ENCODE measurements at places on chromosomes 3 and 15.

DNA sequence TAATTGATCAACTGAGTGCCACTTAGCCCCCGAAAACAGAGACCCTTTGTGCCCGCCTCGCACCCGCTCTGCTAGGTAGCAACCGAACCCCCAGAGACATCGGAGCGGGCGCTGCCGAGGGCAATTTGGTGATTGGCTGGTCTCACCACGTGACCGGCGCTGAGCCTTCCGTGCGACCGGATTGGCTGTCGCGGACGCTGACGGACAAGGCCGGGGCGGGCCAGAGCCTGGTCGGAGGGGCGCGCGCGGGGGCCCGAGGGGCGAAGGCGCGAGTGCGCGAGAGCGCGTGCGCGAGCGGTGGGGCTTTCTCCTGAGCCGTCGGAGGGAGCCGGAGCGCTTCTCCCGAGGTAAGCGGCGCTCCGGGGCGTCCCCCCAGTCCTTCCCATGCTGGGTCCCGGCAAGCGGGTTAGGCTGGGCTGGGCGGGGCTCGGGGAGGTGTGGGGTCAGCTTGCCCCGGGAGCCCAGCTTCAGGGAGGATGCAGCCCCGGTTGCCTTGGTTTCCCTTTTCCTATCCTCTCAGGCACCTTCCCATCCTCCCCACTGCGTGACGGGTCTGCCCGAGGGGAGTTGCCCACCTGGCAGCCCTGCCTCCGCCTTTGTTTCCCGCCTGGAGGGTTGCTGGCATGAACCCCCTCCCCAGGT, at the start of gene TMEM108:
Gene TMEM108, plus strand, starts transcription at position 303 of the 642 bp plus-strand sequence.
- DNase-seq: peak; percentile 82

DNA sequence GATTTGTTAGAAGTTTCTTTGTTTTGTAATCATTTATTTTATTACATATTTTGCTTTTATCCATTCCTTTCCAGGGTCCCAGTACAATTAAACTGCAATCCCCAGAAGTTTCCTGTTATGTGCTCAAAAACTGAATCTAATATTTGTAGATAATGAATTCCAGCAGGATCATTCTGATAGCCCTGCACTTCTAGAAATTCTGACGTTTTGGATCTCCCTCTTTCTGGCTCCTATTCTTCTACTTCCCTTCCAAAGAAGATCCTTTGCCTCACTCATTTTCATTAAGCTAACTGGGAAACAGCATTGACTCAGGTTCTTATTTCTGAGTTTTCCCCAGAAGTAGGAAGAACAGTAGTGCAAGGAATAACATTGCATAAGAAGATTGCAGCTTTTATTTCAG, 9.9 kb downstream of the P3H2 start:
- DNase-seq: no peak

DNA sequence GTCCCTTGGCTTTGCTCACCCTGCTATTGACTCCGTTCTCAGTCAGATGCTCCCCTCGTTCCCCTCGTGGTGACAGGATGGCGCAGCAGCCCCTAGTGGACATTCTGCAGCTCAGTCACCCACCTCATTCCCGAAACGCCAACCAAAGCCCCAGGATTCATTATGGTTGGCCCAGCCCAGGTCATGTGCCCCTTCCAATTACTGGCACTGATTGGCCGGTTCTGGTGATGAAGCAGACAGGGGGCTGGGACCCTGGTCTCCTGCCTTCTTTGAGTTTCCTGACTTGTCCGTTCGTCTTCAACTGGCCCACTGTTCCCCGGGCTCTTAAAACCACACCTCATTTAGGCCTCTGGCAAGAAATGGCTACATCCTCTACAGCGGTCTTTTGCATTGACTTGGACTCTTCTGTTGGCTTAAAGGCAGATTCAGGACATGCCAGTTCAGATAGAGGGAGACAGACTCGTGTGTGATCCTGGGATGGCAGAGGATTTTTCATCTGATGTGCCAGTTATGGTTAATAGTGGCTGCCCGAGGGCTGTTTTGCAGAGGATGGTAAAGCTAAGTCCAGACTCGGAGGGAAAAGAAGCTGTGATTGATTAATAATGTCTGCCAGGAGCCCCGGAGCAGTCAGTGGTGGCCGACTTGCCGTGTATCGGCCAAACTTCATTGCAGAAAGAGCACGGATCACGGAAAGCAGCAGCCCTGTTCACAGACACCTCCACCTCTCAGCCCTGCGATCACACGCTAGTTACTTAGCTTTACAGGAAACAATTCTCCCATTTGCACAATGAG, 37.8 kb downstream of the LSM3 start:
- peak; percentile 65 for DNase-seq

DNA sequence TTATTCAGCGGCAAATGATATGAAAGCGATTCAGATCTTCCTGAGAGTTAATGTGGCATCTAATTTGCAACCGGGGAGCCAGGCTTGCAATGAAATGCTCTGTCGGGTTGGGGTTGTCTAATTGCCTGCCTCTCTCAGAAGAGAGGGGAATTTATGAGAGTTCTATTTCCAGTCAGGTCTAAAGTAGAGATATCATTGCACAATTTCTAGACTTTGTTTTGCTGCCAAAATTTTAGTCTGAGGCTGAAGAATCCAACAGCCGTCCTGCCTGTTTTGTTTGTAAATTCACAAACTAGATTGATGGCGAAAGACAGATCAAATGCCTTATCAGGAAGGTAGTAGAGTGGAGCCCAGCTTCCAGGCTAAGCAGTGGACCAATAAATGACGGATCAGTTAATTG, 610 bp downstream of the LIPC start:
- DNase-seq: no peak

DNA sequence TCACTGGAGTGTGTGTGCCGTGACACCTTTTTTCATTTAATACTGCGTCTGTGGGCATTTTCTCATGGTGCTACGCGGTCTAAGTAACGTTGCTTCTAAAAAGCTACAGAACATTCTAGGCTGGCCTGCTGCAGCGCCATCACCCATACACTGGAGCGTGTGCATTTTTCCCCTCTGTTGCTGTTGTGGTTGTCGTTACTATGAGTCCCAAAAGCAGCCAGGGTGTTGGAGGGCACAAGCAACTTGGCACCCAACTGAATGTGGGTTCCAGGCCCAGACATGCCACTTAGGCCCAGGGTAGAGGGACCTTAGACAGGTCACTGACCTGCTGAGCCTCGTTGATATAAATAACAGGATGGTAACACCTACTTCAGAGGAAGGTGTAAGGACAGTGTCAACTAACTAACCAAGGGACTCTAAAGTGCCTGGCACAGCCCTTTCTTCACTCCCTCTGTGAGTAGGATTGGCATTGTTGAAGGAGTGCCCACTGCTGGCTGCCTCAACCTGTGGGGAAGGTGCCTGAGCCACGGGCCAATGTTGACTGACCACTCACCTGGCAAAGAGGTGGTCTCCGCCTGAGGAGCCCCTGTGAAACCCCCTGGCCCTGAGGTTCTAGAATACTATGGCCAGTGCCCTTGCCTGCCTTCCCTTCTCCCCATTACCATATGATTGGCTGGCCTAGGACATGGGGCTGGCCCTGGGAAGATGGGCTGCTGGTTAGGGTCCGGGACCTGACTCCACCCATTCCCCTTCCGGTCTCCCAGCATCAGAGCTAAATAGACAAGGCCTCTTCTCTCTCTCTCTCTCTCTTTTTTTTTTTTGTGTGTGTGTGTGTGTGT, 3.5 kb downstream of the CSK start:
- DNase-seq: no peak

GRCh38 chr15:74178326-74179100, 5.0 kb downstream of the ISLR start:
- DNase-seq: no peak

GRCh38 chr3:55842204-55842603, 355.1 kb upstream of the WNT5A start:
- DNase-seq: no peak

- DNase-seq: no peak
Measured at GRCh38 chr3:99413504-99413903, 224.9 kb upstream of the COL8A1 start.

DNA sequence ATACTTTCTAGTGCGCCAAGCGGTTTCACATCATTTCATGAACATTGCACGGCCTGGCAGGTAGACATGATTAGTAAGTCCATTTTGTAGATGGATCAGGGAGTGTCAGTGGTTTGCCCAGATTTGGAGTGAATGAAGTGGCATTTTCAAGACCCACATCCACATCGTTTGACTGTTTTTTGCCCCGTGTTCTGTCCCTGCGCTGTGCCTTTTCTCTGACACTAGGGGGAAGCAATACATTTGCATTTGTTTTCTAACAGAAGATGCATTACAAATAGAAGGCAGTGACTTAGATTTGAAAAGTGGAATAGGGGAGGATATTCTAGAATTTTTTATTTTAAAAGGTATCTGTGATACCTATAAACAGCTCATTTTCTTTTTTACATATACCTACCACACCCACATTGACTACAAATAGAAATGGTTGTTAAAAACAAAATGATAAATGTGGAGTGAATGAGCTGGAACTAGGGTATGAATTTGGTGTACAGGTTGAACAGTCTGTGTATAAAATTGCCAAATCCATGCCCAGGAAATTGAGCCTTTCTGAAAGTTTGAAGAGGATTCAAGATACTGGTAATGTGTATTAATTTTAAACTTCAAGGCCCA, 98.0 kb downstream of the USP13 start:
- no peak for DNase-seq

DNA sequence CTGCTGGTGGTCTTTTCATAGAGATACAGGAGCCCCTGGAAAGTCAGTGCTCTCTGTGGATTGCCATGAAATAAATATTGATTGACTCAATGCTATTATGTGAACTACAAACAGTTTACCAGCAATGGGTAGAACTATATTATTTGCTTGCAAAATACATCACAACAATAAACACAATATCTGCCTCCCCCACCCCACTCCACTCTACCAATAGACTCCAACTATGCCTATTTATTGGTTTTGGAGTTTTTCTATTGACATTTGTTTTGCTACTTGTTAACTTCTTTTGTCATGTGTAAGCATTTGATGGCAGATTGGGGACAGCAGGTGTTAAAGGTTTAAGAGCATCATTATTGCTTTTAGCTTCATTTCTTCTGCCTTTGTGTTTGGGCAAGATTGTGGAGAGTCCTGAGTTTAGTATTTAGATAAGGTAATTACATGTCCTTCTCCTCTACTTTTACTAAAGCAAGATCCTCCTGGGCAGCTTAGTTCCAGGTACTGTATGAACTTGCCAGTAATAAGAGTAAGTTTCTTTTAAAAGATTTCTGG, 8.3 kb downstream of the FNDC3B start:
- DNase-seq: no peak

DNA sequence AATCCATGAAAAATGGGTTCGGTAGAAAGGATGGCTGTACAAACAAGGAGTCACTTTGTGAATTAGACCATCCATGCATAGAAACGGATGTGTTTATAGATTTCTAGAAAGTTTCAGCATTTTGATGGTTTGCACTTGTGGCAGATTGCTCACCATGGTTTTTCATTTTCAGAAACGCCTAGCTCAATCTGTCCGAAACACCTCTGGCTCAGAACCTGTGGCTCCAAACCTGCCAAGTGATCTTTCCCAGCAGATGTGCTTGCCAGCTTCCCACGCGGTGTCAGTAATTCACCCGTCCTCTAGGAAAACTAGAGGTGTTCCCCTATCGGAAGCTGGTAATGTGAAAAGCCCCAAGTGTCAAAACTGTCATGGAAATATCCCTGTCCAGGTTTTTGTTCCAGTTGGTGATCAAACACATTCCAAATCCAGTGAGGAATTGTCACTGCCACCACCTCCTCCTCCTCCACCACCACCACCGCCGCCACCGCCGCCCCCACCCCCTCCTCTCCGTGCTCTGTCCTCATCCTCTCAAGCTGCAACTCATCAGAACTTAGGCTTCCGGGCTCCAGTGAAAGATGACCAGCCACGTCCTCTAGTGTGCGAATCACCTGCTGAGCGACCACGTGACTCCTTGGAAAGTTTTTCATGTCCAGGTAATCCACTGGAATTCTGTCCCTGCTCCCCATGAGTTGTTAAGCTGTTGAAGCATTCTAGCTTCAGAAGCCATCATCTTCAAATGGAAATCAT, 21.2 kb downstream of the WHAMM start:
- DNase-seq: no peak

DNA sequence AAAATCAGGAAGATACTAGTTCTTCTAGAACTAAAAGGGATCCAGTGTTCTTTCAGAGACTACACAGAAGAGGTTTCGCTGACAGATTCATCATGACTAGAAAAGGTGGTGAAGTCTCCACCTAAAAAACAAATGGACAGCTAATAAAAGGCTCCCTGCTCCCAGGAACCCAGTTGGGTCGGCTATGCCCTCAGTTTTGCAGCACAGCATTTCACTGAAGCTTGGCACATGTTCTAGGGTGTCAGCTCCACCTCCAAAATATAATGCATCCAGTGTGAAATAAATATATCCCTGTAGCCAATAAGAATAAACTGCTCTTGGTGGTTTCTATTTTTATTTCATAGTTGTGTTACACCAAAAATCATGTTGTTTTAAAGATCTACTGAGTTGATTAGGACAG, 55.0 kb downstream of the ZIC4 start:
- no peak for DNase-seq

DNA sequence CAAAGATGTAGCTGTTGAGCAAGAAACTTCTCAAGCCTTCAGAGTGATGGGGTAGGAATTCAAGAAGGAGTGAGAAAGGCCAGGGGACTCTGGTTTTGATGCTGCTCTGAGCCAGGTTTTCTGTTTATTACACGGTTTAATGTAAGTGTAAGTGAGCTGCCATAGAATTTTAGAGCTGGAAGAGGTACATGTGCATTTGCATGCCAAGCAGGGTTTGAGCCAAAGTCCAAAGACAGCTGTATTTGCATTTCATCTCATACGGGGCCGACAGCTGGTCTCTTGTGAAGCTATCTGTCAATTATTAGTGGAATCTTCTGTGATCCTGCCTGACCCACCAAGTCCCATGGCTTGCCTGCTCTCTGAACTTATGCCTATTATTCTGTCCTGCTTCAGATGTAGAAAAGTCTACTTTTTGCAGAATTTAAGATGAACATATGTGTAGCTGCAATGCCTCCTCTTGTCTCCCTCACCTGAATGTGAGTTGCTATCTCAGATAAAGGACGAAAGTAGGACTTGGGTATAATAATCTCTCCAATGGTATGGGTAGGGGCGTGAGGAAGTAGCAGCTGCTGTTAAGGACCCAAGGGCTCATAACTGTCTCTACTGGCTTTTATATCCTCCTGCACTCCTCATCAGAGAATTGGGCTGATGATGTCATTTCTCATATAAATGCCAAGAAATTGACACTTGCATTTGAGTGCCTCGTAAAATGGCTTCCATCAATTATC, 160.0 kb downstream of the SQOR start:
- DNase-seq: no peak

DNA sequence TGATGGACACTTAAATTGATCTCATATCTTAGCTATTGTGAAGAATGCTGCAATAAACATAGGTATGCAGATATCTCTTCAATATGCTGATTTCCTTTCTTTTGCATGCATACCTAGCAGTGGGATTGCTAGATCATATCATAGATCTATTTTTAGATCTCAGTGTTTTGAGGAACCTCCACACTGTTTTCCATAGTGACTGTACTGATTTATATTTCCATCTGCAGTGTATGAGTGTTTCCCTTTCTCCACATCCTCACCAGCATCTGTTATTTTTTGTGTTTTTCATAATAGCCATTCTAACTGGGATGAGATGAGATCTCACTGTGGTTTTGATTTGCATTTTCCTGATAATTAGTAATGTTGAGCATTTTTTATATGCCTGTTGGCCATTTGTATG, 17.1 kb upstream of the RASA2 start:
- no peak for DNase-seq

- peak; percentile 48 for DNase-seq
Measured at GRCh38 chr3:38346587-38347410, at the start of gene XYLB. TSS of gene XYLB (plus strand) at chr3:38346785. CDS start at chr3:38346869, 84 bp downstream.

Measured in amygdala (tissue), 56 donors.